ENCODE measurements at places on chromosomes 16 and 17.
A peak's percentile ranks its signal among the peaks of the same experiment; 100 is the strongest.

GRCh38 chr16:69084289-69084688 is 21.2 kb upstream of the HAS3 start:
- DNase-seq: no peak

- DNase-seq: peak; percentile 28
Measured at GRCh38 chr17:62995377-62995885, 29.4 kb downstream of the TANC2 start.

DNA sequence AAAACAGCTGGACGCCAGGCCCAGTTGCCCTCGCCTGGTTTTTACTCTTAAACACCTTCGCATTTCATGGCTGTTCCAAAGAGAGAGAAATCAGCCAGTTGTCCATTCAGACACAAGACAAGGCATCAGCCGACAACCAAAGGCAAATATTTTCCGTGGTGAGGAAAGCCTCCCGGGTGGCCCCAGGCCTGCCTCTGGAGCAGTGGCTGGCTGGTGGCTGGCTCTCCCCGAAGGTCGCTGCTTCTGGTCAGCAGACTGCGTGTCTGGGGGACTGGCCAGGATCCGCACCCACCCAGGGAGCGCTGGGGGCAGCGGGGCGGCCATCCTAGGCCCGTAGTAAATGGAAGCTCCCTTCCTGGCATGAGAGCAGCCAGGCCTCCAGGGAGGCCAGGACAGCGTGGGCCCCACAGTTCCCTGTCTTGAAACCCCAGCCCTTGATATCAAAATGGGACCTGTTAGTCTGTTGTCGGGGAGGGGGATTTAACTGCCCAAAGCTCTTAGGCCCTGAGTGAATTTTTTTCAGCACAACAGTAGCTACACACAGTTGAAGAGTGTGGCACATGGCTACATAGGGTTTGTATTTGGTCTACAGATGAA is 57.7 kb downstream of the SREBF1 start:
- DNase-seq: no peak

GRCh38 chr16:20948444-20948843 is 47.9 kb downstream of the LYRM1 start:
- no peak for DNase-seq

- DNase-seq: no peak
Measured at GRCh38 chr17:65901394-65901793, 290.5 kb downstream of the CEP112 start.

- no peak for DNase-seq
Measured at GRCh38 chr17:1164935-1165556, 14.7 kb downstream of the ABR start.

Data from DND-41 (cell line).